ENCODE measurements at places on chromosomes 6 and 20.

GRCh38 chr6:111183702-111184517 lies 96.6 kb downstream of the SLC16A10 start:
- no peak for DNase-seq

- no peak for DNase-seq
Measured at GRCh38 chr20:39775110-39775509, 813.0 kb downstream of the DHX35 start.

DNA sequence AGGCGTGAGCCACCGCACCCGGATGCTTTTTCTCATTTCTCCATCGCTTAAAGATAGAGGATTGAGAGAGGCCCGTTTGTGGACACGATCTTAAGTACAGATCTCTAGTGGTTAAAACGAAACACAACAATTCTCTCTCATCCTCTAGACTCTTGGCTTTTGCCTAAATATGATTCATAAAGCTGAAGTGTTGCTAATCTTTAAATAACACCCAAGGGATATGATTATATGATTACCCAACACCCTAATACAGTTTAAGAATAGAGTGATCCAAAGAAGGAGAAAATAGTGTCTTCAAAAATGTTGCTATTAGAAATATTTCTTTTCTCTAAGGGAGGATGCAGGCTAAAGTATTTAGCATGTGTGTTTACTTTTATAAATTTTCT lies 50.4 kb downstream of the MTHFD1L start:
- DNase-seq = no peak

DNA sequence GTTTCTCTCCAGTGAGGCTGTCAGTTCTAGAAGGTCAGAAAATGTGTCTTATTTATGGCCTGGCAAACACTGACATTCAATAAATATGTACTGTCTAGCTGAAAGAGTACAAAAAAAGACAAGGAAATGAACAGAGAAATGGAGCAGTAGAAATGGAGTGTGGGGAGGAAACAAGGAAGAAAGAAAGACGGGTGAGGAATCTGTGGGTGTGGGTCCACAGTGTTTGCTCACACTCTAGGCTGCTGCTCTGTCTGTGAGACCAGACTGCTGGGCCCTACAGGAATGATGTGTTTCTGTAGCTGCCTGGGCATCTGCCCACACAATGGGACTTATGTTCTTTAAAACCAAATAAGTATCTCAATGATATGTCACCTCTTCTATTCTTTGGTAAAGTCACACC lies 114.2 kb downstream of the MOXD1 start:
- no peak for DNase-seq

GRCh38 chr20:41318271-41318649 lies 729 bp upstream of the ZHX3 start:
- DNase-seq = no peak

DNA sequence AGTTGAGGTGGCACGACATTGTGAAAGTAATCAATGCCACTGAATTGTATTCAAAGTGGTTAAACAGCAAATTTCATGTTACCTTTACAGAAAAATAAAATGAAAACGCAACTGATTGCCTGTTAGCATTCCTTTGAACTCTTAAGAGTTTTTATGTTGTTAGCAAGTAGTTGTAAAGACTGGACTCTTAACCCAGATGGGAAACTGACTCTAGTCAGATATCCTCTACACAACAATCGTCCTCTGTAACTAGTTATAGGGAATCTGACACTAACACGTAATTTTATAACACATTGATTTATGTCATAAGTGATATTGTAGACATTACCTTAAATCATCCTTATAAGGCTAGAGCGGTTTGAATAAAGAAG lies 3.0 kb upstream of the FBXO9 start:
- DNase-seq = no peak

- no peak for DNase-seq
Measured at GRCh38 chr6:20631549-20631924, 97.3 kb downstream of the CDKAL1 start.

- no peak for DNase-seq
Measured at GRCh38 chr20:30285677-30286076, 971.8 kb upstream of the DEFB115 start.

GRCh38 chr6:157126183-157127098 lies 196.9 kb downstream of the TMEM242 start:
- no peak for DNase-seq

- DNase-seq = no peak
Measured at GRCh38 chr6:43934183-43934802, 164.3 kb downstream of the VEGFA start.

DNA sequence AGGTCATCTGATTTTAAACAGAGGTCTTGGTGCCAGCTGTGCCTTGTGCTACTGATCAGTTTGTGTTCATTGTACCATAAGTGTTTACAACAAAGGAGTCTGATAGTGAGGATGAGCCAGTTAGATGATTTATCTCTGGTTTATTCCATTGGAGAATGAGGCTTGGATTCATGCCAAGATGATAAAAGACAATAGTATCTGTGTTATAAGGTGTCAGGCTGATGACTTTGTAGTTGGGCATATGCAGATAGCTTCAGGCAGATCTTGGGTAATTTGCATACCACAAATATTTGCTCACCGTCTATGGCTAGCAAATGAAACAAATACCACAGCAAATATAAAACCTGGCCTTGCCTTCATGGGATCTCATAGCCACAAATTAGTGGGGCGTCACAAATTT lies 43.3 kb upstream of the PHACTR2 start:
- no peak for DNase-seq

GRCh38 chr20:24892931-24893330 lies 56.1 kb upstream of the CST7 start:
- DNase-seq = no peak

- DNase-seq = no peak
Measured at GRCh38 chr6:146871611-146872425, 273.0 kb downstream of the ADGB start.

DNA sequence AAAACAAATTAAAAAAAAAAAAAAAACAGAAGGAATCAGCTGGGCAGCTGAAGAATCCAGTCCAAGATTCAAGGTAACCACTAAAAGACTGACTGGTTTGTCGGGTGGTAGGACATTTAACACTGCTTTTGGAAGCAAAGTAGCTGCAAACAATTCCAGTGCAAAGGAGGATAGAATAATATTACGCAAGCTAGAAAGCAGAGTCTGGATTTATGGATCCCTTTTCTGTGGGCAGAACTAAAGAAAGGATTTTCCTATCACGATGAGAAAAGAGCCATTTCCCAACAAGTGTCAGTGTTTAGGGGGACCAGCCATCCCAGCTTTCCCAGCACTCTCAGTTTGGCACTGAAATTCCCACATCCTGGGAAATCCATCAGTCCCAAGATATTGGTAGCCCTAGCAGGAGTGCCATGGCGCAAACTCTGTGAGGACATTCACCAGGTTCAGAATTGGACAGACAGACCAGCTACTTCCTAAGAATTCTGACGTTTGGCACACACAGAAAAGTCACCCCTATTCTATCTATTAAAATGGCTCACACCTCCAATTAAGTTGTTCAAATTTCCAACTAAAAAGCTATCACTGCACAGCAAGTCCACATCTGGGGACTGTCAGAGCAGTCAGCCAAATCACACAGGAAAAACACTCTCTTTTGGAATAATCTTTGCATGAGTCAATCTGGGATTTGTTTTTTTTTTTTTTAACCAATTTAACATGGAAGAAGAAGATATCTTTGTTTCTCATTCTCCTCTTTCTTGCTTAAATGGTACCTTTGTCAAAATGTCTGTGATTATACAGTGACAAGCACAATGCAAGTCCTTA lies 356.8 kb upstream of the ARID1B start:
- no peak for DNase-seq

DNA sequence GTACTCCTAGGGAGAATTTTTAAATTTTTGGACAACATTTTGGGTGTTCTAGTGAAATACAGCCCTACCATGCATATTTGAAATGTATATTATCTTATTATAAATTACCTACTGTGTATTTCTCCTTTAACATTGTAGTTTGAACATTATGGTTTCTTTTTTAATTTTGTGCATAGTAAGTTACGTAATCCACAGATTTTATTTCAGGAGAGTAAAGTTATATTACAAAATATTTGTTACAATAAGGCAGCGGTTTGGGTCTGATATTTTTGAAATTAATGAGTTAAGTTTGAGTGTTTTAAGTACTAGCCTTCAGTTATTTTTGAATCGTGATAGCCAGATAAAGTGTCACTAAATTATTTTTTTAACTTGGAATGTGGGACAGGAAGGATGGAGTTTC lies 7.3 kb upstream of the SOX4 start:
- DNase-seq = no peak

GRCh38 chr6:132188556-132189264 lies 212.6 kb downstream of the MOXD1 start:
- DNase-seq = no peak

DNA sequence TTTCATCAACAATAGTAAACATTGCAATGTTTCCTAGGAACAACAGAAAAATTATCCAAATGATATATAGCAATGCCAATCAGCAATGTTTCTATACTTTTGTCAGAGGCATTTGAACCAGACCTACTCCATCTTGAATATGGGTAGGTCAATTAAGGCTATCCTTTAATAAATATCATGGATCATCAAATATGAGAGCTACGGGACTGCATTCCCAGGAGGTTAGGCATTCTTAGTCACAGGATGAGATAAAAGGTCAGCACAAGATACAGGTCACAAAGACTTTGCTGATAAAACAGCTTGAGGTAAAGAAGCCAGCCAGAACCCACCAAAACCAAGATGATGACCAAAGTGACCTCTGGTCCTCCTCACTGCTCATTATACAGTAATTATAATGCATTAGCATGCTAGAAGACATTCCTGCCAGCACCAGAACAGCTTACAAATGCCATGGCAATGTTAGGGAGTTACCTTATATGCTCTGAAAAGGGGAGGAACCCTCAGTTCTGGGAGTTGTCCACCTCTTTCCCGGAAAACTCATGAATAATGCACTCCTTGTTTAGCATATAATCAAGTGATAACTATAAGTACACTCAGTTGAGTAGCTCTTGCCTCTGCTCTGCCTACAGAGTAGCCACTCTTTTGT lies 8.6 kb upstream of the SERPINB6 start:
- DNase-seq = no peak

DNA sequence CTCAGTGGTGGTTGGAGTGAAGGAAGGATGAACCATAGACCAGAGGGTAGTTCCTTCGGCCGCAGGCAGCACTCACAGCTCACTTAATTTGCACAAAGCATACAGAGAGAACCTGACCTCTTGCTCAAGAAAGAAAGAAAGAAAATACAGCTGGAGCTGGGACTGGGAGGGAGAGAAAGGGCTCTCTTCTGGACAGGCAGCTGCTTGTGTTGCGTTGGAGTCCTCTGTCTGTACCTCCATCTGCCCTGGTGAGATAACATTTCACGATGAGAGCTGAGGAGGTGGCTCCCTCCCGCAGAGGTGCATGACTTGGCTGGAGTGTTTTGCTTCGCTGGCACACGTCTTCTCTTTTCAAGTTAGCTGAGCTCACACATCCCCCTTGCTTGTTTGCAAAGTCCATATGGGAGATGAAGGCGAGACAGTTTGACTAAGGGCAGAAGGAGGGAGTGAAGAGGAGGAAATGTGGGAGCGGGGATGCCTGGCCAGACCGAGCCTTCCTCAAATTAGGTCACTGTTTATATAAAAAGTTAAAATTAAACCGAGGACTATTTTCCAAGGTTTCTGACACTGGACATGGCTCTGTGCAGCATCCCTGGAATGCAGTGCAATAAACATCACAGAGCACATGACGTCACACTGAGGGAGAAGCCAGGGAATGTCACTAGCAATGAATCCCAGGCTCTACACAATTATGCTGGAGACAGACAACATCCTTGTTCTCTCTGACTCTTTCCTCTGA lies 359.4 kb downstream of the CD83 start:
- DNase-seq = no peak

DNA sequence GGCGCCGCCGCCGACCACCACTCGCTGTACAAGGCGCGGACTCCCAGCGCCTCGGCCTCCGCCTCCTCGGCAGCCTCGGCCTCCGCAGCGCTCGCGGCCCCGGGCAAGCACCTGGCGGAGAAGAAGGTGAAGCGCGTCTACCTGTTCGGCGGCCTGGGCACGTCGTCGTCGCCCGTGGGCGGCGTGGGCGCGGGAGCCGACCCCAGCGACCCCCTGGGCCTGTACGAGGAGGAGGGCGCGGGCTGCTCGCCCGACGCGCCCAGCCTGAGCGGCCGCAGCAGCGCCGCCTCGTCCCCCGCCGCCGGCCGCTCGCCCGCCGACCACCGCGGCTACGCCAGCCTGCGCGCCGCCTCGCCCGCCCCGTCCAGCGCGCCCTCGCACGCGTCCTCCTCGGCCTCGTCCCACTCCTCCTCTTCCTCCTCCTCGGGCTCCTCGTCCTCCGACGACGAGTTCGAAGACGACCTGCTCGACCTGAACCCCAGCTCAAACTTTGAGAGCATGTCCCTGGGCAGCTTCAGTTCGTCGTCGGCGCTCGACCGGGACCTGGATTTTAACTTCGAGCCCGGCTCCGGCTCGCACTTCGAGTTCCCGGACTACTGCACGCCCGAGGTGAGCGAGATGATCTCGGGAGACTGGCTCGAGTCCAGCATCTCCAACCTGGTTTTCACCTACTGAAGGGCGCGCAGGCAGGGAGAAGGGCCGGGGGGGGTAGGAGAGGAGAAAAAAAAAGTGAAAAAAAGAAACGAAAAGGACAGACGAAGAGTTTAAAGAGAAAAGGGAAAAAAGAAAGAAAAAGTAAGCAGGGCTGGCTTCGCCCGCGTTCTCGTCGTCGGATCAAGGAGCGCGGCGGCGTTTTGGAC lies 2.0 kb downstream of the SOX4 start:
- no peak for DNase-seq

GRCh38 chr6:40425192-40425919 lies 161.8 kb downstream of the LRFN2 start:
- no peak for DNase-seq

- DNase-seq = no peak
Measured at GRCh38 chr6:41469156-41470028, 76.8 kb upstream of the FOXP4 start.

- no peak for DNase-seq
Measured at GRCh38 chr6:126170978-126171382, 168.9 kb upstream of the CENPW start.

- no peak for DNase-seq
Measured at GRCh38 chr6:150791717-150792116, 73.8 kb upstream of the MTHFD1L start.

Measured in stimulated activated CD8-positive, alpha-beta memory T cell treated with anti-CD3 and anti-CD28 coated beads, Interleukin-4, amount 100 ng/mL, for 24 hours (primary cell).